IPS DF 6.9 (cell line): ENCODE measurements at places on chromosomes 2 and 18.

DNA sequence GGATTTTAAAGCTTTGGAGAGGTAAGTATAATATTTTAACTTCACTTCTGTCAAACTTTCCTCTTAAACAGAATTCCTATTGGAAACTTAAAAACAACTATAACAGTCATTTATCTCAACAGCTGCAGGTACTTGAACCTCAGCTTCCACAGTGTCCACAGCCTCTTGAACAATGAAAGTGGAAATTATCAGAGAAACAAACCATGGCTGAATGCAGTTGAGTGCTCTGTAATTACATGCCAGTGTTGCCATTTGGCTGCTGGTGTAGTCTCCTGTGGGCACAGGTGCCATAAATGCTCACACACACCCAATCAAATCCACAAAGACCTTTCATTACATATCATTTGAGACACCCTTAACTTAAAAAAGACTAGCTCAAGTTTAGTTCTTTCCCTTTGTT, 125.1 kb downstream of the CPS1 start:
- no peaks in the 10 kb centered on the region for H3K36me3 ChIP-seq
- H3K4me1 ChIP-seq = no peaks in the 10 kb centered on the region
- DNase-seq = no peak
- no peak overlapping the region for H3K27ac ChIP-seq
- no peak overlapping the region for H3K4me3 ChIP-seq

- H3K4me1 ChIP-seq = no peaks in the 10 kb centered on the region
- H3K4me3 ChIP-seq = no peak overlapping the region
- no peak for DNase-seq
- H3K27ac ChIP-seq = no peak overlapping the region
- H3K36me3 ChIP-seq = no peaks in the 10 kb centered on the region
Measured at GRCh38 chr18:57027190-57027708, 119.6 kb upstream of the BOD1L2 start.

GRCh38 chr2:37544591-37545031, 126.8 kb downstream of the CDC42EP3 start:
- no peak overlapping the region for H3K27ac ChIP-seq
- DNase-seq = no peak
- no peaks in the 10 kb centered on the region for H3K27me3 ChIP-seq
- no peaks in the 10 kb centered on the region for H3K36me3 ChIP-seq

DNA sequence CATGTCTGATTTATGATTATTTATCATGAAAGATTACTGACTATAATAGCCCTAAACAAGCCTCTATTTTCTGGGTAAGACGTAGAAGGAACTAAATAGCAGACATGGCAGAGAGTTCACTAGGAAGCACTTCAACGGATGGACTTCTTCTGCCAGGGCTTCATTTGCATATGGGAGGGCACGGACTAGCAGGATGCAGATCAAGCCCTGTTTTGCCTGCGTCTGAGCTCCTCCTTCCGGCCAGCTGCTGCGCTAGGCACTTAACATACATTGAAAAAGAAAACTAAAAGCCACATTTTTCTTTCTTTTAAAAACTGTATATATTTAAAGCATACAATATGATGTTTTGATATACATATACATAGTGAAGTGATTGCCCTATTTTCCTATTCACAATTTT, 340.0 kb upstream of the MEX3C start:
- no peaks in the 10 kb centered on the region for H3K4me1 ChIP-seq
- H3K4me3 ChIP-seq = no peak overlapping the region
- no peaks in the 10 kb centered on the region for H3K36me3 ChIP-seq
- H3K27me3 ChIP-seq = no peaks in the 10 kb centered on the region
- no peak overlapping the region for H3K27ac ChIP-seq

GRCh38 chr2:207467716-207468347, 61.9 kb upstream of the CREB1 start:
- no peaks in the 10 kb centered on the region; the same call in 1 of the 2 replicates for H3K4me1 ChIP-seq
- H3K4me3 ChIP-seq = no peak overlapping the region
- DNase-seq = no peak
- H3K36me3 ChIP-seq = no peaks in the 10 kb centered on the region
- H3K27ac ChIP-seq = no peak overlapping the region

DNA sequence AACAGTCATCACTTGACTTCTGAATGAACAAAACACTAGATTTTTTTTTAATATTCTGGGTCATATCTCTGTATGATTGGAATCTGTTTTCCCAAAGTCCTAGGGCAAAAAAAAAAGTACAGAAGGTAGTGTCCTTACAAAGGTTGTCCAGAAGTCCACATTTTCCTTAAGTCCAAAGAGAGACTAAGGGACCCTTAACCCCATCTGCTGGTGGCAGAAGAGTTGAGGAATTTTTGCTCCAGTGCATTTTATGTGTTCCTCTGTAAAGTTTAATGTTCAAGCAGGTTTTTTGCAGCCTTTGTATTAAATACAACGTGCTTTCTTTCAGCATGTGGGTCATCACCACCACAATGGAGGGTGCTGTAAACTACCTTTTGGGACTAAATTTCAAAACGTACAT, 215.9 kb downstream of the SP3 start:
- no peaks in the 10 kb centered on the region for H3K27me3 ChIP-seq
- no peak for DNase-seq
- H3K4me3 ChIP-seq = no peak overlapping the region
- H3K27ac ChIP-seq = no peak overlapping the region
- H3K36me3 ChIP-seq = no peaks in the 10 kb centered on the region

- no peaks in the 10 kb centered on the region for H3K4me1 ChIP-seq
- H3K36me3 ChIP-seq = no peaks in the 10 kb centered on the region
- no peaks in the 10 kb centered on the region for H3K27me3 ChIP-seq
- H3K4me3 ChIP-seq = no peak overlapping the region
Measured at GRCh38 chr18:10397004-10397403, 57.4 kb upstream of the APCDD1 start.

DNA sequence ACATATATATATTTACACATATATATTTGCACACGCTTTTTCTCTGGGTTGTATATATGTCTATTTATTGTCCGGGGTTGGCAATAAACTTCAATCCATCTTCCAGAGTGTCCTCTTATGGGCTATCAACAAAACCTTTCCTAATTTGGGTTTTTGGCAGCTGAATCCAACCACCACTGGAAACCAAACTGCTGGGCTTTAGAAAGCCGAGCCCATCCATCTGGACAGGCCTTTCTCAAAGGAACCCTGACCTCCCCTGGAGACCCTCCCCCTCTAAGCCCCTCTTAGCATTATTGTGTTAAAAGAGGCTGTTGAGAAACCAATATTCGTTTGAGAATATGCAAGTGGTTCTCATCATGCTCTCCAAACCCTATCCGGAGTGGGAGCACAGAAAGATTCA, 153.6 kb downstream of the NRP2 start:
- H3K4me1 ChIP-seq = peaks cover 2% of the 10 kb centered on the region; the same call in 1 of the 2 replicates
- H3K27ac ChIP-seq = no peak overlapping the region
- no peaks in the 10 kb centered on the region for H3K27me3 ChIP-seq
- no peak for DNase-seq
